Tibial nerve (tissue), 4 donors: ENCODE measurements at places on chromosomes 13 and 19.

DNA sequence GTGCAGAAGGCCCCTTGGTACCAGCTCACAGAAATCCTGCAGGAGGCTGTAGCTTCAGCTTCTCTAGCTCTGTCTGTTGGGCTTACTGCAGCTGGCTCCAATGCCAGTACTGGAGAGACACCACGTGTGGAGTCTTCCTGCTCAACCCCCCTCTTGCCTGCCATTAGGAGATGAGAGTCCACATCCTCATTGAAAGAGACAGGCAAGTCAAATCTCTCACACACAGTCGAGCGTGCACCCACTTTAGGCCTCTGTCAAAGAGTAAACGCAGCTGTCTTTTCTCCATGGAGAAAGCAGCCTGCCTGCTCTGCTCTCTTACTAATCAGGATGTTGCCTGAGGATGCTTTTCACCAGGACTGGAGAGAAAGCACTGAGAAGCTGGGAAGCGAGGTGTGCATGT, 523.0 kb upstream of the NBEA start:
- no peak for DNase-seq

DNA sequence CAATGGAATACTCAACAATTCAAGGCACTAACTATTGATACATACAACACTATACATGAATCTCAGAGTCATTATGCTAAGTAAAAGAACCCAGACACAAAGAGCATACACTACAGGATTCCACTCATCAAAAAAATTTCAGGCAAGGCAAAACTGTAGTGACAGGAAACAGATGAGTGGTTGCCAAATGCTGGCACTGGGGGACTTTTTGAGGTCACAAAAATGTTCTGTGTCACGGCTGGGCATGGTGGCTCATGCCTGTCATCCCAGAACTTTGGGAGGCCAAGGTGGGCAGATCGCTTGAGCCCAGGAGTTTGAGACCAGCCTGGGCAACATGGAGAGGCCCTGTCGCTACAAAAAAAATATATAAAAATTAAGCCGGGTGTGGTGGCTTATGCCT, 129.4 kb downstream of the KL start:
- no peak for DNase-seq

GRCh38 chr19:11363881-11364280, 8.6 kb downstream of the PLPPR2 start:
- no peak for DNase-seq

GRCh38 chr19:52214241-52214640, 24.4 kb downstream of the PPP2R1A start:
- no peak for DNase-seq

DNA sequence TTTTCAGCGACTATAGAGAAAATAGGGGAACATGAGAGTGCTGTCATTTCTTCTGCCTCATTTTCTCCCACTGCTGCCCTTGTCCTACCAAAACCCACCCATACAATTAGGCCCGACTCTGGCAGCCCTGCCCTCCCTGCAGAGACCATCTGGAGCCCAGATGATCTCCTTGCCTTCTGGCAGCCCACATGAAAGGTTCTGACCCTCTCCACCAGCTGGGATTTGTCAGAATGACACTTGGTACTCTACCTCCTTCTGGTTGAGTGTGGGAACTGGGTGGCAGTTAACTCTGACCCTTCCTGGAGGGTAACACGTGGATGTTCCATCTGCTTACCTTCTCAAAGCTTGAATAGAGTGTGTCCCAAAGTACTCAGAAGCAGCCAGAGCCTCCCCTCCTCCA, 21.0 kb upstream of the SIAH3 start:
- DNase-seq = no peak

DNA sequence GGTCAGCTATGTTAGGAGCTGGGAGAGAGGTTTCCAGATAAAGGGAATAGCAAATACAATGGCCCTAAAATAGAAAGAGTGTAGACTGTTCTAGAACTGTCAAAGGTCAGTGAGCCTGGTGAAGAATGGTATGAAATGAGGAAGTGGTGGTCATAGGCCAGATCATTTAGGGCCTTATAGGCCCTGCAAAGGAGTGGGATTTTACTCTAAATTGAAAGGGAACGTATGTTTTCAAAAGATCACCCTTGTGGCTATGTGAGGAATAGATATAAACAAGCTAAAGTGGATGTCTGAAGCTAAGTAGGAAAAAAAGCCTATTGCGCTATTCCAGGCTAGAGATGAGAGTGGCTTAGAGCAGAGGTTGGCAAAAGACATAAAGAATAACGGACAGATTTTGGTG, 70.7 kb upstream of the TDRD3 start:
- DNase-seq = no peak

- DNase-seq = no peak
Observed at GRCh38 chr13:26280822-26281221, 26.9 kb downstream of the CDK8 start.

DNA sequence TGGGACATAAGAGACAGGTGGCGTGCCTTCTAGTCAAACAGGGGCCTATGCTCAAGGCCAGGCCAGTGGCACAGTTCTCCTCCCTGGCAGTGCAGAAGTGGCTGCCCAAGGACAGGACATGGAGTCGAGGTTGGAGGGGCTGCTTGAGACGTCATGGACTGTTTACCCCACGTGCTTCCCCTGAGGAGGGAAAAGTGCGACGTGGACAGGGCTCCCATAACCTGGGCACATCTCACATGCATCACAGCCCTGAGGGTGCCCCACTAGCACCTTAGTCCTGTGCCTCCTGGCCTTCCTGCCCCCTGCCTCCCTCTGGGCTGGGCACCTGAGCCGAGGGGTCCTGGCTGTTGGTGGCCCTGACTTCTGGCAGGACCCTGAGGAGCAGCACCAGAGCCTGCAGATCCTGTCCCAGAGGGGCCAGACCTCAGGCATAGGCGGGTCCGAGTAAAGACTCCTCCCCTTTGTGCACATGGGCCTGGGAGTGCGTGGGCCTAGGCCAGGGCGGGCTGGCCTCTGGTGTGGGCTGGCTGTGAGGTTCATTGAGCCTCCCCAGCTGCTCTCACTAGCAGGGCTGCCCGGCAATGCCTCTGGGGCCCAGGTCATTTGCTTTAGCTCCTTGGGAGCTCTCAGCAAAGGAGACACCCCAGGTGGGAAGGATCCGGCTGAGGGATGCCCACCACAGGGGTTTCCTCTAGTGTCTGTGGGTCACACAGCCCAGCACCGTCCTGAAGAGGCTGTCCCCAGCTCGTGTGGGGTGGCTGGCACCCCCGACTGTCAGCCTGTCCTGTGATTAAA, 65.7 kb downstream of the CEBPG start:
- DNase-seq = no peak

DNA sequence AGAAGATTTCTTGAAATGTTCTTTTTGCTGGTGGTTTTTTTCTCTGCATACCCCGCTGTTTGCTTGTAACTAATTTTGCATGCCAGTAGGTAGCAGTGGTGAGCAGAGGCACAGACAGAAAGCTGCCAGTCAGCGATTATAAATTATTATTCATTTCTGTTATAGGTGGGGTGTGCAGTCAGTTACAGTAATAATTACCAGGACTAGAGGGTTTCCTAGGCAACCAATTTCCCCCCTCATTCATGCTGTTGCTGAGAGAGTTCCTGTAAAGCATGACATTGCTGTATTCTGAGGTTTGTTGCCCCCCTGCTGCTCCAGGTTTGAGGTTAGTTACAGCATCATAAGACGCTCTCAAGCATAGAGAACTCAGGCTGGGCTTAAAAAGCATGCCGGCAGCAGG, 104.5 kb downstream of the URI1 start:
- no peak for DNase-seq

- DNase-seq = no peak
Observed at GRCh38 chr13:39347926-39348901, 254.8 kb downstream of the LHFPL6 start.

- no peak for DNase-seq
Observed at GRCh38 chr13:25945596-25945995, 106.2 kb downstream of the SHISA2 start.
